ENCODE measurements at places on chromosomes 7 and 10.

- no peak for DNase-seq
Observed at GRCh38 chr10:73877533-73878160, 3.3 kb upstream of the CAMK2G start.

DNA sequence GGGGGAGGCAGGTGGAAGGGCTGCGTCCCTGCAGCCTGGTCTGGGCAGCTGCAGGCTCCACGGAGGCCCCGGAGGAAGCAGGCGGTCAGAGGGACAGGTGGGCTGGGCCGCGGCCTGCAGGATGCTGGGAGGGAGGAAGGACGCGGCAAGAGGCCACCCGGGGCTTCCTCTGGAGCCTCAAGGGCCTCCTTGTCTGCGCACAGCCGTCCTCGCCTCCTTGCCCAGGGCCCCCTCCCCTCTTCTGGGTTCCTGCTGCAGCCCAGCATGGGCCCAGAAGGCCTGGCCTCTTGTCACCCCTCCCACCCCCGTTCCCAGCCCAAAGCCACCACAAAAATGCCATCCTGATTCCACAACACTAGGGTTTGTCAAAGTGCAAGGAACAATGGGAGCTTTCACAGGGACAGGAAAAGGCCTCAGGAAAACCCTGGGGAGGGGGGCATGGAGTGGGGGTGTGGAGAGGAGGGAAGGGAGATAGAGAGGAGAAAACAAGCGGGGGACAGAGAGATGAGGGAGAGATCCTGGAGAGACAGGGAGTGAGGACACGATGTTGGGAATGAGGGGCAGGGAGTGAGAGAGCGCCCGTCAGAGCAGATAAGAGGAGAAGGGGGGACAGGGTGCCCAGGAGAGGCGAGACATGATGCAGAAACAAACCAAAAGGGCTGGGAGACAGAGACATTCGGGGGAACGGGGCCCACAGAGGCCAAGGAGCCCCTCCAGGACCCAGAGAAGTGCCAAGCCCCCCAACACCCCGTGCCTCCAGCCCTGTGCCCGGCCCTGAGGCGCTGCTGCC is 41.8 kb downstream of the ZCCHC24 start:
- DNase-seq: no peak

DNA sequence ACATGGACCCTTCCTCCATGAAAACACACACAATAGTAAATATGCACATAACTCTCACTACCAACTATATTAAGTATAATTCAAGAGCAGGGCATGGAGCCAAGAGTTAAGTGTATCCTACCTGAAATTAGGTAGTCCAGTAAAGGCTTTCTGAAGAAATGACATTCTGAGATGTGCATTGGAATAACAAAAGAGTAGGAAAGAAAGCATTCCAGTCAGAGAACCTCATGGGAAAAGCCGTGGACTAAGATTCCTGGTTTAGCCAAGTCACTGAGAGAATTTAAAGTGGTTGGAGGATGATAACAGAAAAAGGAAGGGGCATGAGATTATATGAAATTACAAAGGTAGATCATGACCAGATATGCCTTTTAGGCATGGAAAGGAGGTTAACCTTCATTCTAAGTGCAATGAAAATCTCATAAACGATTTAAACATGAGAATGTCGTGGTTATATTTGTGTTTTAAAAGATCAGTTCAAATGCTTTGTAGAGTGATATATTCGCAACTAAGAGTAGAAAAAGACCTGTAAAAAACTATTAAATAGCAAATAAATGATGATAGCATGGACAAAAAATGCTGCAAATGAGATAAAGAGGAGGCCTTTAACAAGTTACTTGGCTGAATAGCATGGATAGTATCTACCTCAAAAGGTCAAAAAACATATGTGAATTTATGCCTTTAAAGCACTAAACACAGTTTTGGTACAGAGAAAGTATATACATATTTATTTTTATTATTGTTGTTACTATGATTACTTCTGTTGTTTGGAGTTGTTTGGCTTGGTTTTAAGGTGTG is 767.4 kb upstream of the GHITM start:
- no peak for DNase-seq

DNA sequence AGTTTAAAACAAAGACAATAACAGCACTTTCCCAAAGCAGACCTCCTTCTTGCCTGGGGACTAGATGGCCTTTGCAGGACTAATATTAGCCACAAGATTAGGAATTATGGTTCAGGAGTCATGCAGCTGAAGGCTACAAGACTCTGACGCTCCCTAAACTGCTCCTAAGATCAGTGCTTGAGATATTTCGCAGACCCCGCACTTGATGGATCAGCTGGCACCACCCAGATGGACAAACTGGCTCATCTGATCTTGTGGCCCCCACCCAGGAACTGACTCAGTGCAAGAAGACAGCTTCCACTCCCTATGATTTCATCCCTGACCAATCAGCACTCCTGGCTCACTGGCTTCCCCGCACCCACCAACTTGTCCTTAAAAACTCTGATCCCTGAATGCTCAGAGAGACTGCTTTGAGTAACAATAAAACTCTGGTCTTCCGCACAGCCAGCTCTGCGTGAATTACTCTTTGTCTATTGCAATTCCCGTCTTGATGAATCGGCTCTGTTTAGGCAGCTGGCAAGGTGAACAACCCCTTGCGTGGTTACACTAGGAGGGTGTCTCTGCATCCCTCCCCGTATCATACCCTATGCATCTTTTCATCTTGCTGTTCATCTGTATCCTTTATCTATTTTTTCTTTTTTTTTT is 26.9 kb upstream of the NRBF2 start:
- DNase-seq: no peak

GRCh38 chr10:99431190-99431760 is 851 bp upstream of the GOT1 start:
- DNase-seq: no peak

- DNase-seq: no peak
Observed at GRCh38 chr10:23439452-23439960, 631 bp downstream of the OTUD1 start.

DNA sequence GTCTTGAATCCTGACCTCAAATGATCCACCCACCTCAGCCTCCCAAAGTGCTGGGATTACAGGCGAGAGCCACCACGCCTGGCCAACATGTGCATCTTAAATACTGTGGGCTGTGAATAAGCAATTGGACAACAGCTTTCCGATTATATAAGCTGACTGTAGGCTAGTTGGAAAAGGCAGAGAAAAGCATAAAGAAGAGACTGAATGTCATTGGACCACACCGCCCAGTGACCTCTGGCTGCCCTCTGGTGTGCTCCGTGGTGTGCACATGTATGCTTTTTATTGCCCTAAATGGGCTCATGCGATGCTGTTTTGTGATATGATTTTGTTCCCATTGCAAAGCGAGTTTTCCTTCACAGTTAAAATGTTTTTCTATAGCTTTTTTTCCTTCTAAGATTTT is 15.4 kb upstream of the CSGALNACT2 start:
- no peak for DNase-seq

Data from NCI-H187 treated with DMSO at 0.1 percent for 48 hours (cell line).